ENCODE measurements at places on chromosomes 4 and X.
A peak's percentile ranks its signal among the peaks of the same experiment; 100 is the strongest.

GRCh38 chr4:28822163-28822562 is 1898.0 kb upstream of the PCDH7 start:
- DNase-seq = no peak

DNA sequence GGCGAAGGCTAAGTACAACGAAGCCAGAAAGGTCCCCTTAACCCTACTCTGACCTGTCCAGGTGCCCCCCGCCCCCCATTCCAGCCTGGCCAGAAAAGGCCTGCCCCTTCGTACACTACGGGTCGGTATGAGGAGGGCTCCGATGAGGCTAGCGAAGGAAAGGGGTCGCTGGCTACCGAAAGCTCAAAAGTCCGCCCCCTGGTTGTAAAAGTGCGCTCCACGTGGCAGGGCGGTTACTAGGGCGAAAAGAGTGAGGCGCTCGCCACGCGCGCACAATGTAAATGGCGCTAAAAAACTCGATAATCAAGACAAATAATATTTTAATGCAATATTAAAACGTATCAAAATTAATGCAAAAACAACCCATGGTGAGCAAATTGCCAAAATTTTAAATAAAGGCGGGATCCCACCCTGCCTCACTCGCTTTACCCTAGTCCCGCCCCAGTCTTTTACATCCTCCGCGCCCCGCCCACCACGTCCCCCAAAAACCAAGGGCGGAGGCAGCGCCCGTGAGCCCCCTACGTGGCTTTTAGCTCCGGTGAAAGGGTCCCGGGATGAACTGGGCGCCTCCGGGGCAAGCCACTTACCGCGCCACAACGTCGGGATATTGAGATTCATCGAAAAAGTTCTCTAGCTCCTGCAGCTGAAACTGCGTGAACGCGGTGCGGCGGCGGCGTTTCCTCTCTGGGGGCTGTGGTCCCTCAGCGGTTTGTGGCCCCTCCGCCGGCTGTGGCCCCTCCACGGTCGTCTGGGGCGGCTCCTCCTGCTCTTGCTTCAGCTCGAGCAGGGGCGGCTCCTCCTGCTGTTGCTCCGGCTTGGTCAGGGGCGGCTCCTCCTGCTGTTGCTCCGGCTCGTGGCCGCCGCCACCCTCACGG is 929 bp downstream of the ESX1 start:
- DNase-seq = peak; percentile 33

DNA sequence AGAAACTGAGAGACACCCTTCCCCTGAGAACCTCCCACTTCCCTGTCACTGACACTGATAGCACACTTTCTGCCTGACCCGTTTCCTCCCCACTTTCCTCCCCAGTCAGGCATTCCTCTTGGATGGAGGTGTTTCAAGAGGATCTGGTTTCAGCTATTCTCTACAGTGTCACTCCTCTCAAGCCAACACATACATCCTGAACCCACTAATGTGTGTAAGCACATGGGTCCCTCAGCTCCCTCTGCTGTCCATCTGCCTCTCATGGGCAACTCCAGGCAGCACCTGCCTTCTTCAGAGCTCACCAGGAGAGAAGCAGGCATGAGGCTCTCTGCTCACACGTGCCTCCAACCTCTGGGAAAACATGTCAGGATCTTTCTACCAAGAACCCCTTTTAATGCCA is 207.6 kb downstream of the NAF1 start:
- no peak for DNase-seq

DNA sequence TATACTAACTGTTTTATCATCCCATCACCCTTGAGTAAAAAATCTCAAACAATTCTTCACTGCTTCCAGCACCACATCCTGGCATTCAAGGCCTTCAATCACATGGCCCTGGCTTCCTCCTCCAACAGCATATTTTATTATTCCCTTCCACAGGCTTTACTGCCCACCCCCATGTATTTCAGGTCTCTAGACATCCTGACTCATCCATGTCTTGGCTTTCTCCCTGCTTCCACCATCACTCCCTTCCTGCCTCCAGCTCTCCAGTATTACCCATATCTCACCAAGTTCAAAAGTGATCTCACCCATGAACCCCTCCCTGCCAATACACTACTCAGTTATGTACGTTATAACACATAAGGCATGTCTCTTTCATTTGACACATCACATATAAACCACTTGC is 34.7 kb upstream of the PLAC1 start:
- DNase-seq = no peak

DNA sequence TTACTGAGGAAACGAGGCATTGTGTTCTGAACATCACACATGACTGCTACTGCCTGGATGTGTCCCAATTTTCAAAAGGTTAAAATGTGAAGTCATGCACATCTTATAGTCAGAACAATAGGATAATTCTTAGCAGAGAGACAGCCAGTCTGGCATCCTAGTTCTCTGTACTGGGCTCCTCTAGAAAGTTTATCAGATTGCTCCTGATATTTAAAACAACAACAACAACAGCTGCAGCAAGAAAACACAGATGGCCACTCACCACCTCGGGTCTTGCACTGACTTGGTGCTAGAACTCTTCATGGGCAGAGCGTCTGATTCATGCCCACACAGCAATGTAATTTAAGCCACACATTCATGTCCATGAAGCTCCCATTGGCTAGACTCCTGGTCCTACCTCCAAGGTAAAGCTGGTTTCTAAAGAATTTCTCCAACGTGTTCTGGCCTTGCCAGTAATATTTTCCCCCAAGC is 33.3 kb upstream of the SLC2A9 start:
- DNase-seq = no peak

DNA sequence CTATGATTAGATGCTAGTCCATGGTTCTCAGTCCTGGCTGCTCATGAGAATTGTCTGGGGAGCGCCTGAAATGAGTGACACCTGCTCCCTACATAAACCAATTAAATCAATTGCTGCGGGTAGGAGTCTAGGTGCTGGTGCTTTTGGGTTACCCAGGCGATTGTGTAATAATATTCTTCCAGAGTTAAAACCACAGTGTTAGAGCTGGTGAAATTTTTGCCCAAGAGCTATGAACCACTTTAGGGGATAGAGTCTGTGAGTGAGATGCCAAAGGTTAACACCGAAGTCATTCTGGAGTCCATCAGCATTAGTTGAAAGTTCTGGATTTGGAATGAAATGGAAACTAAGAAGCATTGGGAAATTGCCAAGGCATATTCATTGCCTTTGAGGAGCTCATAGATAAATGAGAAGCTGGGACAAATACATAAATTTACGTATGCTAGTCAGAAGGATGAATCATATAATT is 15.3 kb downstream of the PDK3 start:
- no peak for DNase-seq

GRCh38 chrX:16754019-16754418 is 32.2 kb upstream of the TXLNG start:
- no peak for DNase-seq

GRCh38 chr4:160810424-160810823 is 1353.4 kb downstream of the FSTL5 start:
- DNase-seq = no peak

GRCh38 chrX:39212456-39212855 is 411.2 kb downstream of the MID1IP1 start:
- peak; percentile 47 for DNase-seq

DNA sequence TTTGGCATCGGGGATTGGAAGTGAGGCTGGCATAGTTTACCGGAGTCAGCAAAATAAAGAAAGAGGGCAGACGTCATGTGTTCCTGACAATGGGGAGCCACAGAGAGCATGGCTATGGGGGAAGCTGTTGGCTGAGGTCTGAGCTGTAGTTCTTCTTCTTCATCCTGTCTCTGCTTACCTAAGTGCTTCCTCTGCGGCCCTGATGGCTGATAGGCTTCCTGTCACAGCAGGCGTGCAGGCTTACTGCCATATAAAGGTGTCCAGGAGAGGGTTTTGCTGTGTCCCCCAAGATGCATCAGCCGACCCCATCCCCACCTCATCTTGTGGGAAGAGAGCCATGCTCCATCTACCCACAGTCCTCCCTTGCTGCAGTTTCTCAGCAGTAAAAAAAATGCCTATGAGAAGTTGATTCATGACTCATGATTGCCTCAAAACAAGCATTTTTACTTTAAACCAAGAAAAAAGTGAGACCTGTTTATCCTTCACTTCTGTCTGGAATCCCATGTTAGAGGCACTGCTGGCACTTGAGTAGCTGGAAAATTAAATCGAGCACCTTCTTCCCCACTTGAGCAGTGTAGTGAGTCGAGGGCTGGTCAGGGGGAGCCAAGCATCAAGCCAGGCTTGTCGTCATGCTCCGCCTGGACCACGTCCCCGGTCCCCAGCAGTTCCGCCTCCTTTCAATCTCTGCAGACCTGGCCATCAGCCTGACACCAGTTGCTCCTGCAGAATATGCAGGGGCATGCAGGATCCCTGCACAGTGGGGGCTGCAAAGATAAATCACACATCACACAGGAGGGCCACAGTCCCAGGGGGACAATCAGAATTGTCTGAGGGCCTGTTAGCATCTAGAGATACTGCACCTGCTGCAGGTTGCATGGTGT is 237.8 kb downstream of the EVC2 start:
- DNase-seq = no peak

DNA sequence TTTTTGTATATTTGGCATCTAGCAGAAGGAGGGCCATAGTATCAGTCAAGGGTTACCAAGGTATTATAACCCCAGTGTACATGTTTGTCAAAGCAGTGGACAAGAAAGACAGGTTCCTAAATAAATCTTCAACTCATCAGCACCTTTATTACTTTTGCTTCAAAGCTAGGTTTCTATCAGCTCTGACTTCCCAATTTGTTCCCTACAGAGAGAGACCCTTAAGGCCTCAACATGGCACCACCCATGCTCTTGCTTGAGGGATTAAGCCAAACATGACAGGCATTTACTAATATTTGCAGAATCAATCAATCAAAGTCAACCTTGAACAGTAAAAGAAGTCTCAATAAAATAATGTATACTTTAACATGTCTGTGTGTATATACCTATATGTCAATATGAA is 9.4 kb downstream of the TBCK start:
- no peak for DNase-seq

GRCh38 chrX:3690140-3690539 is 23.3 kb downstream of the PRKX start:
- no peak for DNase-seq

GRCh38 chr4:179695175-179695574 is 2252.9 kb upstream of the AGA start:
- no peak for DNase-seq

DNA sequence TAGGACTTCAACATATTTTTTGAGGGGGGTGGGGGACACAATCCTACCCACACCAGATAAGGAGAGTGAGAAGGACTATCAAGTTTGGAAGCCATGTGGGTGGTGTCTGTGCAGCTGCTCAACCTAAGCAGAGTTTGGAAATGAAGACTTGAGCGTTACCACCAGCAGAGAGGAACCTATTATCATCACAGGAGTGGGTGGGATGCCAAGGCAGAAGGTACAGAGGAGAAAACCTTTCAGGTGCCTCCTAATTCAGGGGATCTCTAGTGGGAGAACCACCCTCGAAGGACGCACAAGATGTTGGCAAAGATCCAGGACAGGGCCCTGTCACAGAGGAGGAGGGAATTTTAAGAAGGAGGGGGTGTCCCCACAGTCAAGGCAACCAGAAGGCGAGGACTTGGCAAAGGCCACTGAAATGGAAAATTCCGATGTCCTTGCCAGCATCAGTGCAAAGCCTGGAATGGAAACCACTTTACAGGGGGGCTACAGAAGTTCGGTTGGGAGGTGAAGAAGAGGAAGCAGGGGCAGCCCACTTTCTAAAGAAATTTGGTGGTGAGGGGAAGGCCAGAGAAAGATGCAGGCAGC is 8.4 kb upstream of the GPM6B start:
- no peak for DNase-seq

DNA sequence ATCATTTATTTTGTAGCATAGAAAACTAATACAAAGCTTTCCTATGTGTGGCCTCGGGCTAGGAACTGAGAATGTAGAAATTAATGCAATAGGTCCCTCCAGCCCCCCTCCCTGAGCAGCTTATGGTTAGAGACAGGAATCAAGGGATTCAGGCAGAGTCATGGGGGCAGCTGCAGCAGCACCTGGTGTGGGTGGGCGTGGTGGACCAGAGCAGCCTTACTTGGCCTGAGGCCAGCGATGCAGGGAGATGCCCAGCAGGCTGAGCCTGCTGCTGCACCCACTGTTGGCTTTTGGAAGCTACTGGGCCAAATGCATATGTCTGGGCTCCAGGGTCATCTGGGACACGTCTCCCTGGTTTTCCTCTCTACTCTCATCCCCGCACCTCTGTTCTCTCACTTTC is 74.0 kb downstream of the STK32B start:
- DNase-seq = no peak

DNA sequence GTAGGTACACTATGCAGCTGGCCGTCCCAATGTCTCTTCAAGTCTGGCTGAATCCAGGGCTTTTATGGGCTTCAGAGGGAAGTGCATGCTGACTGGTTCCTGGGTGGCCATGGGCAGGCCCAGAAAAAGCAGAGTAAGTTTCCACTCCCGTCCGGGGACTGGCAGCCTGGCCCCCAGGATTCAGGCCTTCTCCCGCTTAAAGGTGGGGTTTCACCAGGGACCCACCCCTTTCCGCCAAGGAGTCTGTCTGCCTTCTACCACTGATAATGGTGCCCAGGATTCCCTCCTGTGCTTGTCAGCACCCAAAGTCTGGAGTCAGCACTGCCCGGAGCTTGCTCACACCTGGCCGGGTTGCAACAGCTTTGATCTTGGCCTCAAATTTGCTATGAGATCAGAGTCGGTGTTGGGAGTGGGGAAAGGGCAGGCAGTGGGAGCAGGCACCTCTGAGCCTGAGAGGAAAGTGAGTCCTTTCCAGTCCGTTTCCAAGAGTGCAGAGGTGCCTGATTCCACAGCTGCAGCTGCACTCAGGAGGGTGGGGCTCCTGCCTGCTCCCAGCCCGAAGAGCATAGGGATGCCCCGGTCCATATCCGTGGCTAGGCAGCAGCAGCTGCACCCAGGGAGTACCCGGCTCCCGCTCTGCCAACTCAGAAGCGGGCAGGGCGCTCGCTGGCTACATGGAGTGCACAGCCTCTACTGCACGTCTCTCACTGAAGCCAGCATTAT is 1344.3 kb upstream of the ADGRL3 start:
- DNase-seq = no peak

DNA sequence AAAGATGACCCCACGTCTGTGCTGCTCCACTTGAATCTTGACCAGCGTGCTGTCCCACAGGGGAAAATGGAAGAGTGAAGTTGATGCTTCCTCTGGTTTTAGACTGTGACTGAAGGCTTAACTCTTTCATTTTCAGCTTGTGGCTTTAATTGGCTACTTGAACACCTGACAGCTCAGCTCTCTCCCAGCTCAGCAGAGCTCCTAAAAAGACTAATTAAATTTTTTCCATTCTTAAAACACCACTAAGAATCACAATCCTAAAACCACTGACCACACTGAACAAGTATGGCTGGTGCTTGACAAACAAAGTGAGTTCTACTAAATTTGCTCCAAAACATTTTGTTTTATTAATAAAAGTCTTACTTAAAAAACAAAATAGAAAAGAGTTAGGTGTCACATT is 71.7 kb downstream of the SRPX start:
- DNase-seq = no peak

Measured in activated T-cell treated with anti-CD3 and anti-CD28 coated beads, Interleukin-2, amount 50 U/mL, for 24 hours (primary cell).